ENCODE measurements at places on chromosomes 12 and 14. TPM values are rescaled to one million over a fixed set of nuclear protein-coding genes. Genes with fewer than 3 reads are reported as not detected.

DNA sequence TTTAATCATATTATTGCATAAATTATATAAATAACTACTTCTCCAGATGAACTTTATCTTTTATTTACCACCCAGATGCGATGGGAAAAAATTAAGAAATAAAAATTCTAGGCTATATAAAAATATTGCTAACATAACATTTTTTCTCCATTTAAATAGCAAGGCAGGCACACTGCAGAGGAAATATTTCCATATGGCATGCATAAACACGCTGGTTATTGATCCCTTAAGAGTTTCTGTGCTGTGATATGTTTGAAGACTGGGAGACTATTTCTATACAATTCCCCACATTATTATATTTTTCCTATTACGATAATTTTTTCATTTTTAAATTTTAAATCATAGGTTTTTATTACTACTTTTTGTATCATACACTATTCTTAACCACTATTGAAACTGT lies 131.5 kb downstream of the C12orf50 start:
- no peak for DNase-seq

- DNase-seq, result no peak
Observed at GRCh38 chr14:86780461-86780860, 1212.5 kb downstream of the GALC start.

Gene FAM181A
- polyA plus RNA-seq, result not detected

Gene PTPRR
- 0.68 TPM for polyA plus RNA-seq

GRCh38 chr12:94699801-94700200 lies 49.4 kb upstream of the TMCC3 start:
- DNase-seq, result no peak

GRCh38 chr12:121652767-121653497 lies 16.5 kb downstream of the MORN3 start:
- no peak for DNase-seq

DNA sequence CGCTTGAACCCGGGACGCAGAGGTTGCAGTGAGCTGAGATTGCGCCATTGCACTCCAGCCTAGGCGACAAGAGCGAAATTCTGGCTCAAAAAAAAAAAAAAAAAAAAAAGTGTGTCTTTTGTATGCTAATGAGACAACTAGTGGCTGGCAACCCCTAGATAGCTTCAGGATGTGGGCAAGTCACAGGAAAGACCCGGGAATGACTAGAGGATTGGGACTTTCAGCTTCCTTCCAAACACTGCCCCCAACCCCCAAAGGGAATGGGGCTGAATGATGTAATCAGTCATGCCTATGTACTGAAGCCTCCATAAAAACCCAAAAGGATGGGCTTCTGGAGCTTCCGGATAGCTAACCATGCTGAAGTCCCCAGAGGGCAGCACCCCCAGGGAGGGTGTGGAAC lies 28.6 kb downstream of the USP44 start:
- no peak for DNase-seq

Gene TAS2R30
- polyA plus RNA-seq, result 0.26 TPM

GRCh38 chr14:20383636-20384035 lies 29.7 kb downstream of the TEP1 start:
- no peak for DNase-seq

Gene LGR5
- polyA plus RNA-seq, result 22.0 TPM

- no peak for DNase-seq
Observed at GRCh38 chr14:68677901-68678300, 115.0 kb downstream of the ZFP36L1 start.

- no peak for DNase-seq
Observed at GRCh38 chr14:30620178-30620577, 1.9 kb upstream of the SCFD1 start.

DNA sequence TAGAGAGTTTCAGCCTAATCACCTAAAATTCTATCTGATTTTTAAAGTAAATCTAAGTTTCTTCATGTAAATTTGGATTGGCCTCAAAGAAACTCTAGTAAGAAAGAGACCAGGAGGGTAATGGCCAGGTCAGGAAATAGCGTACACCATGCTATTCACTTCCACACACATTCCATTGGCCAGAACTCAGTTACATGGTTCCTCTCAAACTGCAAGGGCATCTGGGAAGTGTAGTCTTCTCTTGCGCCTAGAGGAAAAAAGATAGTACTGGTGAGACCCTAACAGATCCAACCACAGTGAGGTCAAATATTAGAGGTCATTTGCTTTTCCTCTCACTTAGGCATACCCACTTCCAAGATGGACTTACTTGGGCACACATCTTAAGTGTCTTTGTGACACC lies 39.1 kb downstream of the MBIP start:
- no peak for DNase-seq

All from left renal cortex interstitium (tissue), 4 donors.